ENCODE measurements at places on chromosomes 12 and 14.

DNA sequence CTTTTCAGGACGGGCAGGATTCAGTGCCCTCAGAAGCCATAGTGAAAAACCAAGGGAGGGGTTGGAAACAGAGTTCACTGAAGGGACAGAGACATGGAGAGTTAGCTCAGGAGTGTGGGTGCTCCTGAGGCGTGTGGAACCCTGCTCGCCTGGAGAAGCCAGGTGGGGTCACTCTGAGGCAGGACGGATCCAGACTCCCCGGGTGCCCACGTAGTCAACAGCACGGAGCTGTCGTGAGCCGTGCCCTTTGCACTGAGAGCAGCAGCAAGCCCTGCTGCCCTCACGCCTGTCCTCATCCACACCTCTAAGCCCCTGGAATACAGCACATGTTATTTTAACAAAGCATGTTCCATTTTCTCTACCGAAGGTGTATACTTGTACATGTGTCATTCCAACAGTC is 114.7 kb downstream of the FBXL14 start:
- no peak for DNase-seq

DNA sequence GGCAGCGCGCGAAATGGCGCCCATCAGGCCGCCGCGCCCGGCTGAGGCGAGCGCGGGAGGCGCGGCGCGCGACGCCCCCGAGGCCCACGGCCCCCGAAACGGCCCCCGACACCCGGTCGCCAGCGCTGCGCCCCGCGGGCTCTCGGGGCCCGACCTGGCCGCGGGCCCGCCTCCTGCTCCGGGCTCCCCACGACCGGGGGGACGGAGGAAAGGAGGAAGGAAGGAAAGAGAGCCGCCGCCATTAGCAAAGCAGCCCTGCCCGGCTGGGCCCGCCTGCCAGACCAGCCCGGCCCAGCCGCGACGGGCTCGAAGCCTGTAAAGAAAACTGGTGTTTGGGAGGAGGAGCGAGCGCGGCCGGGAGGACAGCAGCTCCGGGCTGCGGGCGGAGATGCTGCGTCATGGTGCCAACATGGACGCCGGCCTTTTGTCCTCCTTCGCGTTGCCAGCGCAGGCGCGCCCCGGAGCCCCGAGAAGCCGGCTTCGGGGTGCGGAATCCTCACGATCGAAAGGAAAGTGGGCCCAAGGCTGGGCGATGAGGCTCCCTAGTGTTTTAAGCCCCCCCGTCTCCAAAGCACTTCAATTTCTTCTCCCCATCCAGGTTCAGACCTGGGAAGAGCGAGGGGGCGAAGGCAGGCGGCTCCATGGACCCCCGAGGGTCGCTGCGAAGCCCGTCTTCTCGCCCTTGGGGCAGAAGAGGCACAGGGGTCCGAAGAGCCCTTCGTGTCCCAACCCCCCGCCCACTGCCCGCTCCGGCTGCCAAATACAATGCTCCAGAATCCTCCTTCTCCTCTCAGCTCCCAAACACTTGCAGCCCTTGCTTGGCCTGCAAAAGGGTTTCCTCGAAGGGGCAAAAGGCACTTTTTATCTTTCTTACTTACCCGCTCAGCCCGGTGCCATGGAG is 2.9 kb upstream of the SETD1B start:
- peak; percentile 84 for DNase-seq

DNA sequence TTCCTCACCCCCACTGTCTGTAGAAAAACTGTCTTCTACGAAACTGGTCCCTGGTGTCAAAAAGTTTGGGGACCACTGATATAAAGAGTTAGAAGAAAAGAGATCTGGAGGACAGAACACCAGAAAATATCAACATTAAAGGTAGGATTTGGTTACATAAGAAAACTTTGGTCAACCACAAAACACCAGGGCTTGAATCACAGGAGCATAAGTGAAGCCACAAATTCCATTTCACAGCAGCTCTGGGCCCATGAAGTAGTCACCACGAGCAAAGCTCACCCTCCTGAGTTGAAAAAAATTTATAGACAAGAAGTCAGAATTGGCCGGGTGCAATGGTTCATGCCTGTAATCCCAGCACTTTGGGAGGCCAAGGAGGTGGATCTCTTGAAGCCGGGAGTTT is 19.4 kb downstream of the RALGAPA1 start:
- DNase-seq = peak; percentile 52

DNA sequence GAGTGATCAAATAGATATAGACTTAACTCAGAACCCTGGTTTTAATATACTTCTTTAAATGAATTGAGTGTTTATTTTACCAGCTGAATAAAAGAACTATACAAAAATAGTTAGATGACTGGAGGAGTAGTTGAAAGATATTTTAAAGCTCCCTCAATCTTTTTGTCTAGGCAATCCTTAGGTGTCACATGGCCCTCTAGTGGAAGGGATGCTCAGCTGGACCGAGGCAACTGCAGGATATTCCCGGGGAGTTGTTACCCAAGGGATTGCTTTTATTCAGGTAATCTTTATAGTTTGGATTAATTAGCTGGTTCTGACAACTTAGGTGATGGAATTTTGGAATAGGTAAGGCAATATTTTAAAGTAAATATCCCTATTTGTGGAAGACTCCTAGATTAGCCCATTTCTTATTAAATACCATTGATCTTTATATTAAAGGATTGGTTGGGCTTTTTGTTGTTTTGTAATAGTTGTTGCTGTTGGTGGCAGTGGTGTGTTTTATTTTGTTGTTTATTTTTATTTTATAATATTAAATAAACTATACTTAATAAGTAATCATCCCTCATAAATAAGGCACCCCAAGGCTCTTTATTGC is 57.1 kb downstream of the ZDHHC17 start:
- peak; percentile 50 for DNase-seq

GRCh38 chr12:43290836-43291235 is 261.2 kb downstream of the ADAMTS20 start:
- DNase-seq = no peak
